ENCODE measurements at places on chromosomes 1 and 21. TPM values are rescaled to one million over a fixed set of nuclear protein-coding genes. Genes with fewer than 3 reads are reported as not detected.

The FAM76A gene
- total RNA-seq, result 4.6 TPM

The TFF1 gene
- not detected for total RNA-seq

The TSTD1 gene
- total RNA-seq, result 148 TPM

The VHLL gene
- not detected for total RNA-seq

The GUCA2A gene
- not detected for total RNA-seq

The SPRR2D gene
- not detected for total RNA-seq

The ADAM30 gene
- not detected for total RNA-seq

The S100A8 gene
- not detected for total RNA-seq

The FAM72D gene
- total RNA-seq, result 6.1 TPM

The SLAMF1 gene
- total RNA-seq, result not detected

The TPTE gene
- total RNA-seq, result not detected

The C1orf53 gene
- total RNA-seq, result 0.40 TPM

The ANKRD65 gene
- 2.7 TPM for total RNA-seq

The SLAMF6 gene
- not detected for total RNA-seq

The DNALI1 gene
- 3.5 TPM for total RNA-seq

The MAGI3 gene
- total RNA-seq, result 5.4 TPM

The CYP4A22 gene
- total RNA-seq, result not detected

The SLC44A5 gene
- 0.07 TPM for total RNA-seq

The BEST4 gene
- 0.12 TPM for total RNA-seq
